ENCODE measurements at places on chromosomes 6 and 20.
A peak's percentile ranks its signal among the peaks of the same experiment; 100 is the strongest.

GRCh38 chr6:160042788-160043301, 74.0 kb downstream of the IGF2R start:
- DNase-seq = no peak

GRCh38 chr6:133218852-133219251, 22.3 kb upstream of the EYA4 start:
- DNase-seq = no peak

DNA sequence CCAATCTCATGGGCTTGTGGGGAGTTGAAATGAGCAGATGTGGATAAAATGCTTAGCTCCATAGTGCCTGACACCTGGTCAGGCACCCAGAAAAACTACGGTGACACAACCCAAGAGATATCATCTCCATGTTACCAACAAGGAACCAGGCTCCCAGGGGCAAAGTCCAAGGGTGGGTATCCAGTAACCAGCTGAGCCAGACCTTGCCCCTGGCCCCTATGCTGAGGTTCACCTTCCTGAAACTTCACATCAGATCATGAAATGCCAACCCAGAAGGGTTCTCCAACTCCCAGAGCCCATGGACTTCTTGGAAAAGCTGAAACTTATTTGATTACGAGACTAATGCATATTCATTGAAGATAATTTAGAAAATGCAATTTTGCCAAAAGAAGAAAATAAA, 141.8 kb upstream of the KCNG1 start:
- no peak for DNase-seq

- DNase-seq = peak; percentile 66
Observed at GRCh38 chr20:33291830-33292355, 8.9 kb downstream of the BPIFB1 start.

- DNase-seq = no peak
Observed at GRCh38 chr20:24850176-24850575, 98.9 kb upstream of the CST7 start.

Data from sciatic nerve (tissue), 2 donors.